Stimulated activated CD4-positive, alpha-beta T cell treated with anti-CD3 and anti-CD28 coated beads, Interleukin-4, amount 100 ng/mL, for 24 hours (primary cell): ENCODE measurements at places on chromosomes 13 and 19.

DNA sequence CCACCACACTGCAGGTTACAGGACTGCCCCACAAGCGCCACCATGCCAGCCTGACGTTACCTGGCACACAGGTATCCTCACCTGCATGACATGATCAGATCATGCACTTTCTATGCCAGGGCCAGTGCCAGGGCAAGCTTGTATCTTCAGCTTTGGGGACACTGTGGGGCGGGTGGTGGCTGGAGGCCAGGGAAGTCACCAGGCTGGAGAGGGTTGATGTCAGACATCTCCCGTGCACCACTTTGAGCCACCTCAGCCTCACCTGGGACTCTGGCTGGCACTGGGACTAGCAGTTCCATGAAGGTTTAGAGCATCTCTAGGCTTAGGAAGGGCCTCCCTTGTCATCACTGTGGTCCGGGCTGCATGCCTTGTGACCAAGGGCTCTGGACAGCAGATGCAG is 97.2 kb downstream of the WTIP start:
- DNase-seq: no peak

GRCh38 chr13:77918391-77919245 is at the start of gene EDNRB:
Gene EDNRB (minus strand): TSS chr13:77918831. CDS start chr13:77918573, 258 bp downstream.
- no peak for DNase-seq

GRCh38 chr19:2627319-2627829 is 75.1 kb downstream of the GNG7 start:
- peak; percentile 67 for DNase-seq

DNA sequence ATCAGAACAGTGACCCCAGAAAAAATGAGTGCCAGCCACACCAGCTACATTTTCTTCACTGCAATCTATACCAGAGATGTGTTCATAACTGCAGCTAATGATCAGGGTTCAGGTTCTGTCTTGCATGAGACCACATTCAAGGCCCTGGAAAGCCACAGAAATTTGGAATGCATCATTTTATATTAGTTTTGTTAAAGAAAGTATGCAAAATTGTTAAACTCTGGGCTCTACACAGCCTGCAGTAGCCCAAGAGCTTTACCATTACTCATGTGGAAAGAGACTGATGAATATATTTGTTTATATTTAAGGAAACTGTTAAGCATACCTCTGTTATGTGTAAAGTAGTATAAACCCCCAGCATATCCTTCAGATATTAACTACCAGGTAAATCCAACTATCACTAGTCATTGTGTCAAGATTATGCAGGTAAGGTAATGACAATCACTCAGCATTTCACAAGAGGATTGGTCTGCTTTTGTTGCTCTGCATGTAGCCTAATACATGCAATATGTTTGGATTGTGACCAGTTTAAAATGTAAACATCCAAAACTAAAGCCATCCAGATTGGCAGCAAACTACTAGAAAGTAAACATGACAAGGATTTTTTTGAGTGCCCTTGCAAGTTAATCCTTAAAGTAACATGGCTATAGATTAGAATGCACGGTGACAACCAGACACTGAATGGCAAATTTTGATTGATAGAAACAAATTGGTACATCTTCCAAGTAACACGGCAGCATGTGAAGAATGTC is 429.1 kb upstream of the ARGLU1 start:
- DNase-seq: no peak

DNA sequence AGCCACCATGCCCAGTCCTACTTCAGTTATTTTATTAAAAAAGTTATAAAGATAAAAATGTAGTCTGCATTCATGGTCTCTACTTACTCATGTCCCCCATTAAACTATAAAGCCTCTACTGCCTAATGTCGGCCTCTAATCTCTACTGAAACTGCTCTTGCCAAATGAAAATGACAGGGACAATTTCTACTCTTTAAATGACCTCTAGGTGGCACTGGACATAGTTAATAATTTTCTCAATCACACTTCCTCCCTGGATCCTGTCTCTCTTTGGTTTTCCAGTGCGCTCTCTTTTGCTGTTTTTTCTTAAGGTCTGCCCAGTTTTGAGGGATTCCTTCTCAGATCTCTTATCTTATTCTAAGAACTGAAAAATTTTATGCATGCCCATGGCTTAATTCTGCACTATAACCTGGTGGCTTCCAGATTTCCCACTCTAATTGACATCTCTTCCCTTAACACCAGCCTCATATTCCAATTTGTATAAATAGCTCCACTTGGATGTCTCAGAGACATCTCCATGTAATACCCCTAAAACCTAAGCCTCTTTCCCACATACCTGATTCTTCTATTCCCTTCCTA is 54.3 kb downstream of the MTMR6 start:
- DNase-seq: no peak

DNA sequence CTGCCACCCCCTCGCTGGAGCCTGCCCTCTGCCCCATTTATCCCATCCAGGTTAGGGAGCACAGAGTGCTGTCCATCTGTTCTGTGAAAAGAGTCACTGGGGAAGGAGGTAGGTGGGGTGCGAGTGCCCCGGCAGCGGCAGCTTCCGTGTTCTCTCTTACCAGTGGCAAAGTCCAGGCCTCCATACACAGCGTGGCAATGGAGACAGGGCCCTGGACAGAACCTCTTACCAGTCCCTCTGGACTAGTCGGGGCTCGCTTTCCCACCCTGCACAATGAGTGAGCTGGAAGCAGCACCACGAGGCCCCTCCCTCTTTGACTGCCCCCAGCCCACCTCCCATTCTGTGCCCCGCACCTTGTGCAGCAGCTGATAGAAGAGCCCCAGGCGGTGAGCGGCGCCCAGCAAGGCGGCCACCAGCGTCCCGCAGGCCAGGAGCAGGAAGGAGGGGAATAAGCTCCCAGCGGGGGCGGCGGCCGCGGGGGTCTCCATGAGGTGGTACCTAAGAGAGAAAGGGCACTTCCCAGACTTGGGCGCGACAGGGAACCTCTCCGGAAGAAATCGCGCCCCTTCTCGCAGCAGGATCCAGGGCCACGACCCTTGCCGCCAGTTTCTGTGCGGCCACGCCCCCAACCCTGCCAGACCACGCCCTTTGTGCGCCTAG is 17.5 kb downstream of the SYDE1 start:
- no peak for DNase-seq

- no peak for DNase-seq
Observed at GRCh38 chr19:18648973-18649315, 12.1 kb downstream of the KLHL26 start.

DNA sequence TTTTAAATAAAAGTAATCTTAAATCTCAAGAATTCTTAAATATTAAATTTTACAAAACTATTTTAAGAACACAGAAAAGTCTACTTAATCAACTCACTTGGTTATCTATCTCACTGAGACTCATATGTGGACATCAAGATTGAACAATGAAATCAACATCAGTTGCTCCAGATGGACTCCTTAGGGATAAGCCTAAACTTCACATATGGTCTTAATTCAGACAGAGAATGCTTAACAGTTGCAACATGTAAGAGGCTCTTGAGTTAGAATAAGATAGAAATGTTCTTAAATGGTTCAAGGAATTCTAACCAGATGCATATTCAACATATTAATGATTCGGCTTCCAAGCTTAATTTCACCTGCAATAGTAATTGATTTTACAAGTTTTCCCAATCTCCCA is 1730.9 kb downstream of the PCDH9 start:
- no peak for DNase-seq

DNA sequence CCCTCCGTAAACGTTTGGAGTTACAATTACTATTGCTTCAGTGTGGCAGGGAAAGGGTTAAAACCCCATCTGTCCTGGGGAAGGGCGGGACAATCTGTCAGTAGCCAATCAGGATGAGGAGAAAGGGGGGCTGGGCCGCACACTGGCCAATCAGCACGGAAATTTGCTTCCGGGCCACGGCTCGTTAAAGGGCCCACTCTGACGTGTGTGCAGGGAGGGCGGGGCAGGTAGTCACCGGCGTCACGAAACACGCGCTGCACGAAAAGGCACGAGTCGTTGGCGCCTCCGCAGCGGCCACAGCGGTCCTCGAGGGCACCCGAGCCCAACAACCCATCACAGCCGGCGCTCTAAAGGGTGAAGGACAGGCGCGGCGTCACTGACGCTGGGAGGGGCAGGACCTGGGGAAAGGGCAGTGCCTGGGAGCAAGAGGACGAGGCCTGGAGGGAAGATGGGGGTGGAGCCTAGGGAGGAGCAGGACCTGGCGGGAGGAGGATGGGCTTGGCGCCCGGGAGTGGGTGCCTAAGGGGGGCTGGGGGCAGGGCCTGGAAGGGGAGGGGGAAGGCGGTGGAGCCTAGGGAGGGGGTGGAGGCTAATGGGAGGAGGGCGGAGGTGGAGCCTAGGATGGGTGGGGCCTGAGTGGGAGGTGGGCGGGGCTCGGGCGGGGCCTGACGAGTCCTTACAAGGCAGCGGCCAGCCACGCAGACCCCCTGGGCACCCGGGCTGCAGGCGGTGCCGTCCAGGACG is 4.9 kb downstream of the ADAMTSL5 start:
- peak; percentile 94 for DNase-seq

- peak; percentile 84 for DNase-seq
Observed at GRCh38 chr19:49145573-49146407, 9.4 kb downstream of the HRC start.
